ENCODE measurements at places on chromosomes 13 and 19.
A peak's percentile ranks its signal among the peaks of the same experiment; 100 is the strongest.

DNA sequence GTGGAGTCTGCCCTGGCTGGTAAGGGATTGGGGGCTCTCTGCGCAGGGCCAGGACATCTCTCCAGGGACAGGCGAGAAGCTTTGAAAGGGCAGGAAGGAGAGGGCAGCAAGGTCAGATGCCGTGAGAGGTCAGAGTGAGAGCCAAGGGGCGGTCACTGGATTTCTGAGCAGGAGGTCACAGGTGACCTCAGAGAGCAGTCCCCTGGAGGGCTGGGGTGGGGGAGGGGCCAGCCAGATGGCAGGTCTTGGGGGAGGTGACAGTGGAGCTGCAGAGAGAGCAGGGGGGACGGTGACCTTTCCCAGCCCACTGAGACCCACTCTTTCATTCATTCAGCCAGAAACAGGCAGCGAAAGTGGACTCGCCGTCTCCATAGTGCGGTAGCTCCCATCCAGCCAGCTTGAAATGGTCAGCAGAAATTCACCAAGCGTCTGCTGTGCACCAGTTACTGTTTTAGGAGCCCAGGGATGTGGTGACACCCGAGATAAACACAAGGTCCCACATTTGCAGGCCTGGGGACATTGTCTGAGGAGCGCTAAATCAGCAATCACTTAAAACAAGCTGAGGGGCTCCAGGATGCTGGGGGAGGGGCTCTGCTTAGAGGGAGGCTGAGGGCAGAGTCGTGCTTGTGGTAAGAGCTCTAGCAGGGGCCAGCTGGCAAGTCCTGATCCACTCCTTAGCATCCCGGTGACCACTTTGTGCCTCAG lies 10.2 kb downstream of the CARM1 start:
- no peak for DNase-seq

DNA sequence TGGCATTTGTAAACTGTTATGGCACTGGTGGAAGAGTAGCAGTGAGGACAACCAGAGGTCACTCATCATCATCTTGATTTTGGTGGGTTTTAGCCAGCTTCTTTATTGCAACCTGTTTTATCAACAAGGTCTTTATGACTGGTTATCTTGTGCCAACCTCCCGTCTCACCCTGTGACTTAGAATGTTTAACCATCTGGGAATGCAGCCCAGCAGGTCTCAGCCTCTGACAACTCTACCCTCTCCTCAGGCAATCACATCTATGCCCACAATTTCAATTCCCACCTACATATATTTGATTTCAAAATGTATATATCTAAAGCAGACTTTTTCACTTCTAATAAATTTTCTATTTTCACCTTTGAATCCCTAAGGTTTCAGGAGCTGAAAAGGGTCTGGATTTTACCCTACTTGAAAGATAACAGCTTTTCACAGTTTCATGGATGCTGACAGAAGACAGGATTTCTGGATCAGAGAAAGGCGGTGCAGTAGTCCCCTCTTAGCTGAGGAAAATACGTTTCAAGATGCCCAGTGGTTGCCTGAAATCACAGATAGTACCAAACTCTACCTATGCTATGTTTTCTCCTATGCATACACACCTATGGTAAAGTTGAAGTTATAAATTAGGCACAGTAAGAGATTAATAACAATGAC lies 1171.8 kb downstream of the DIAPH3 start:
- no peak for DNase-seq

- no peak for DNase-seq
Measured at GRCh38 chr19:51129716-51130115, 5.0 kb downstream of the SIGLEC9 start.

- DNase-seq: no peak
Measured at GRCh38 chr19:27691991-27692390, 1521.0 kb downstream of the UQCRFS1 start.

DNA sequence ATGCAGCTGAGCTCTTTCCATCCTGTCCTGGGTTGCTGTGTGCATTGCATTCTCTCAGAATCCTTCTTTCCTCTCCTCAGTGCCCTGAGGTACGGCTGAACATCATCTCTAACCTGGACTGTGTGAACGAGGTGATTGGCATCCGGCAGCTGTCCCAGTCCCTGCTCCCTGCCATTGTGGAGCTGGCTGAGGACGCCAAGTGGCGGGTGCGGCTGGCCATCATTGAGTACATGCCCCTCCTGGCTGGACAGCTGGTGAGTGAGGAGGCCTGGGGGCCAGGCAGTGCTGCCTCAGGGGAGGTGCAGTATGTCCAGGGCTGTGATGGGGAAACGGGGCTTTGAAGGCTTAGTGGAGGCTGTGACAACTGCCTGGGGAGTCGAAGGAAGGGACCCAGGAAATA lies 29.8 kb downstream of the PPP2R1A start:
- no peak for DNase-seq

- no peak for DNase-seq
Measured at GRCh38 chr13:20441056-20441455, 84.6 kb downstream of the CRYL1 start.

- DNase-seq: peak; percentile 20
Measured at GRCh38 chr19:18589380-18590272, 1.0 kb downstream of the REX1BD start.

DNA sequence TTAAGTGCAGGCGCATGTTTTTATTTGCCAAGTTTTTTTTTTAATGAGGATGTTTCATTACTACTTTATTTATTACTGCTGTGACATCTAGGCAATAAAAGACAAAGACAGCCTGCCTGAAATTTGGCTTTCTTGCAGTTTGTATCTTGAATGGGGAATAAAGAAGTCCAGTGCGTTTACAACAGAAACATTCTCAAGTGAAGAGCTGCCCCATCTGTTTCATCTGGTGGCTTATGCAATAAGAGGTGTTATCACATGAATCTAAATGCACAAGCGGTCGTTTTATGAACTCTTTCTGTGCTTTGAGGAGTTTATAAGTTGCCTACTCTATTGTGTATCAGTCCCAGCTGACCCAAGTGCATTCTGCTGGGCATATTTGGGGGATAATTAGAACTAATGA lies 12.6 kb upstream of the MAB21L1 start:
- no peak for DNase-seq

DNA sequence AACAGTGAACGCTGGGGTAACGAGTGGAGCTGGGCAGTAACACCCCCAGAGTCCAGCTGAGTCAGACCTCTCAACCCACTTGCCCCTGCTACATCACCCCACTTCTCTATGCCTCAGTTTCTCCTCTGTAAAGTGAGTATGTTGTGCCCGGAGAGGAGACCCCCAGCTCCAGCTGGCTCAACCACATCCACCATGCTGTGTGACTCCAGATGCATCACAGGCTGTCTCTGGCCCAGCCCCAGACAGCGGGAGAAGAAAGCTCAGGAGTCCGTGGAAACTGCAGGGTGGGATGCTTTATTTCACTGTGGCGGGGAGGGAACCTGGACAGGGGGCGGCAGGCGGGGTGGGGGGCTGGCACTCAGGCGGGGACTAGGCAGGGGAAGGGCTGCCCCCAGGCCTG lies 9.6 kb upstream of the ELL start:
- DNase-seq: no peak

DNA sequence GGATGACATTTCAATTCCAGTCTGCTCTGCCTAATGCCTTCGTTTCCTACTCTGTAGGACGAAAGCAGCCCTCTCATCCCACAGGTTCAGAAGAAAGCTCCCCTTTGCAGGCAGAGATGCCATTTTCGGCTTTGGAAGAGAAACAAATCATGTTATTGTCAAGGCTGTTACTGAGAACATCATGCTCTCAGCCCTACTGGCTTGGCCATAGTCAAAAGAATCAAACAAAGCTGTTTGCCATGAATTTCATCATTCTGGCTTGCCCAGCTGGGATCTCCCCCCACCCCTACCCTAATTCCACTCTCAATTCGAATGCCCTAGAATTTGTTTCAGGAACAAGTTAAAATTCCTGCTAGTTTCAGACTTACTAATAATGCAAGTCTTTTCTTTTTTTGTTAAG lies 162.3 kb upstream of the SERP2 start:
- no peak for DNase-seq

- DNase-seq: no peak
Measured at GRCh38 chr13:60268203-60268555, 104.5 kb upstream of the DIAPH3 start.

DNA sequence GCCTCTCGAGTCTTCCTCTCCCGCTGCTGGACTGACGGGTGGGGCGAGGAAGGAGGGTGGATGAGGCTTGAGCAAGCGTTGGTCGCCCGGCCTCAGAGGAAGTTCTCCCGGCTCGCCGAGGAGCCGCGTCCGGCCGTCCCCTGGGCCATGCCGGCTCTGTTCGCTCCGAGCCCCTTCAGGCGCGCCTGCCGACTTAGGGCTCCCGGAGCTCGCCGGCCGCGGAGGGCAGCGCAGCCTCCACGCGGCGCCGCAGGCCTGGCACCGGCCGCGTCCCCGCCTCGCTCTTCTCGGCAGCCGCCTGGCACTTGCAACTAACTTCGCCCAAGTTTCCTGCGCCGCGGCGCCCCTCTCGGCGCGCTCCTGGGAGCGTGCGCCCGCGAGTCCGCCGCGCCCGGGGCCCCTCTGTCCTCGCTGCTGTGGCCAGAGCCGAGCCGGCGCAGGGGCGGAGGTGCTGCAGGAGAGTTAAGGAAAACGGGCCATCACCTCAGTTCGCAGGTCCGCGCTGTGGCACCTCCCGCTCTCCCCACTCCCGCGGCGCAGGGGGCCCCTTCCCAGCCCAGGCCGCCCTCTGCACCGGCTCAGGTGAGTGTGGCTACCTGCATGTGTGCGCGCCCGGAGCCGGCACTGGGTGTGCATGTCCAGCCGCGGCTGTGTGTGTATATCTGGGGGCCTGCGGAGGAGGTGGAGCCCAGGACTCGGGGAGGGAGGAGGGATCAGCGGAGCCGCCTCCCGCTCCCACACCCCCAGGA lies 641 bp upstream of the SOX21 start:
- DNase-seq: no peak

- no peak for DNase-seq
Measured at GRCh38 chr13:23858546-23858945, 30.7 kb downstream of the MIPEP start.

DNA sequence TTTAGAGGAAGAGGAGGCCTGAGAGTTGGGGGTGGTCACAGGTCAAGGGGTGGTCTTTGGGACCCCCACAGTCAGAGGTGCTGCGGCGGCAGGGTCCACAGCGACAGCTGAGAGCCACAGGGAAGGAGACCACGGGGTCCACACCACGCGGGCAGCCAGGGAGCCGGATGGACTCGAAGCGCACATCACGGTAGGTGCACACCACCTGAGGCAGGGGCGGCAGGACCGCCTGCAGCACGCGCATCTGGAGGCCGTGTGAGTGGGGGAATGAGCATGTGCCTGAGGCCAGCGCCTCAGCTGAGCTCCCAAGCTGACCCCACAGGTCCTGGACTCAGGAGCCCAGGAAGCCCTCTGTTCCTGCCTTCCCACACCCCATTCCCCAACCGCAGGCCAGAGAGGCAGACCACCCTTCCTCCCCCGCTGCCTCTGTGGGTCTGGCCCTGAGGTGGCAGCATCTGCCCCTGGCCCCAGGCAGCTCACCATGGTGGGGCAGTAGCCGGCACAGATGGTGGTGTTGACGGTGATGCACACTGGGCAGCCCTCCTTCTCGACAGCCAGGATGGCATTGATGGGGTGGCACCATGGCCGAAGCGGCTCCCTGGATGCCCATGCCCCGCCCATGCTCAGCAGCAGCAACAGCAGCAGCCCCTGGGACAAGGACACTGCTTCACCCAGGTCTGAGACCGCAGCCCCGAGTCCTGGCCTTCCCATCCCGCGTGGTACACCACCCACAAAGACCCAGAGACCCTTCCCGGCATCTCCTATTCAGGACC lies 638 bp downstream of the LHB start:
- no peak for DNase-seq

- no peak for DNase-seq
Measured at GRCh38 chr13:94583926-94584325, 12.0 kb downstream of the TGDS start.

GRCh38 chr19:30338878-30339623 lies 33.1 kb upstream of the ZNF536 start:
- DNase-seq: no peak

GRCh38 chr19:49840321-49840720 lies 10.6 kb upstream of the PTOV1 start:
- no peak for DNase-seq

GRCh38 chr13:74773248-74773647 lies 639.0 kb upstream of the KLF12 start:
- no peak for DNase-seq

DNA sequence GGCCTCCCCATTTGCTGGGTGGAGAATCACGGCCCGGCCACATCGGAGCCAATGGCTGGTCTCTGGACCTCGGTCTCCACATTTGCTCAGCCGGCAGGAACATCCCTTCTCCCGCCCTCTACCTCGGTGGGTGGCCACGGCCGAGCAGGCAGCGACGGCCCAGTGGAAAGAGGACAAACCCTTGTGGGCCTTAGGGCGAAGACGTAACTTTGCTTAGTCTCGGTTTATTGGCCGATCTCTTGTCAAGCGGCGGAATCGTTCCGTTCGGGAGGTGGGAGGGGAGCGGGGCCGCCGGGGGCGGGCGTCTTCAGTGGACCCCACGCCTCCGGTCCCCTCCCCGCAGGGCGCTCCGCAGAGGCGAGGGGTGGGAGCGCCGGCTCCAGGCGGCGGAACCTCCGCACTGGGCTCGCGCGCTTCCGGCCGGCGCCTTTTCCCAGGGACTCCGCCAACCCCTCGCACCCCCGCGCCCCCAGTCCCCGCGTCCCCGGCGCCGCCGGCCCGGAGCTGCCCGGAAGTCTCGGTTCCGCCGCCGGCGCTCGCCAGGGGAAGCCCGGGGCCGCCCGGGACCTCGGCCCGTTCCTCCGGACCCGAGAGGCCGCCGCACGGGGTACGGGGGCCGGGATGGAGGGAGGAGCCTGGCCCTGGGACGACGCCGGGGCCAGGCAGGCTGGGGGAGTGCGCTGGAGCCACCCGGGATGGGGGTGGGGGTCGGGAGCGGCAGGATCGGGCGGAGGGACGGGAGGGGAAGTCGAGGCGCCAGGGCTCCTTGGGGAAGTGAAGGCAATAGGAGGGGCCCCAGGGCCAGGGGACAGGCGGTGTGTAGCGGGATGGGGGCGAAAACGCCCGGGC lies at the start of gene ZNF580:
Gene ZNF580 (plus strand): TSS at position 426 of the 849 bp plus-strand sequence. CDS start 1,507 bp downstream, outside the sequence.
- no peak for DNase-seq

GRCh38 chr19:8306235-8307054 lies 1.7 kb downstream of the CD320 start:
- no peak for DNase-seq

GRCh38 chr13:27523346-27524073 lies 73.1 kb upstream of the MTIF3 start:
- no peak for DNase-seq

DNA sequence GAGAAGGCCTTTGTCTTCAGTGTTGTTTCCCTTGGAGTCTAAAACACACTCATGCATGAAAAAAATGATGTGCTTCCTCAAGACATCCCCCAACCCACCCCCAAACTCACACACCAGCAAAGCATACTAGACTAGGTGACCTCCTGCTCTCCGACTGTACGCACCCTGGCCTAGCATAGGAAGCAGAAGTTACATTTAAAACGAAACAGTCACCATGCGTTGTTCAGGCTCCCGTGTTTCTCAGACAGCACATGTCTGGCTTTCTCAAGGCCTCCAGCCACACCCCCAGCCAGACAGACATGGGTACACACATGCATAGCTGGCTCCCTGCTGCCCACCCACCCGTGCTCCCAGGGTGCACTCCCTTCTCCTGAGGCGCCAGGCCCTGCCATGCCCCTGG lies 28.7 kb upstream of the C1QTNF9 start:
- DNase-seq: no peak

GRCh38 chr13:51666374-51666773 lies 82.1 kb downstream of the WDFY2 start:
- DNase-seq: no peak

Measured in activated CD8-positive, alpha-beta memory T cell treated with anti-CD3 and anti-CD28 coated beads for 4 hours (primary cell).